ENCODE measurements at places on chromosomes 4 and X.
A peak's percentile ranks its signal among the peaks of the same experiment; 100 is the strongest.

DNA sequence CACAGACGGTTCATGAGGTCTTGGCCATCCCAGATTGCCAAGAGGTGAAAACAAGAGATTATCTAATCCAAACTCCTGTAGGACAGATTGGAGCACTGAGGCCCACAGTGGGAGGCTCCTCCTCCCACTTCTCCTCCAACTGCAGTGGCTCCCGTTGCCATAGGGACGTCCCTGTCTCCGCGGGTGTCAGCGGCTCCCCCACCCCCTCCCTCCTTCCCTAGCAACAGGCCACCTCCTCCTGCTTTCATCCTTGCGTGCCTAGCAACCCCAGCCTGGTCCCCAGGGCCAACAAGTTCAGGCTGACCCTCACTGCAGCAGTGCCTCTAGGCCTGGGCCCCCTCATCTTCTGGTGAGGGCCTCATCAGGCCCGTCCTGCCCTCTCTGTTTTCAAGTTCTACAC, 6.8 kb upstream of the IQSEC2 start:
- DNase-seq, result no peak

GRCh38 chrX:54495814-54496516, at the start of gene FGD1:
Gene FGD1 (minus strand): TSS chrX:54496234. CDS start chrX:54495432, 802 bp downstream.
- DNase-seq, result peak; percentile 25

DNA sequence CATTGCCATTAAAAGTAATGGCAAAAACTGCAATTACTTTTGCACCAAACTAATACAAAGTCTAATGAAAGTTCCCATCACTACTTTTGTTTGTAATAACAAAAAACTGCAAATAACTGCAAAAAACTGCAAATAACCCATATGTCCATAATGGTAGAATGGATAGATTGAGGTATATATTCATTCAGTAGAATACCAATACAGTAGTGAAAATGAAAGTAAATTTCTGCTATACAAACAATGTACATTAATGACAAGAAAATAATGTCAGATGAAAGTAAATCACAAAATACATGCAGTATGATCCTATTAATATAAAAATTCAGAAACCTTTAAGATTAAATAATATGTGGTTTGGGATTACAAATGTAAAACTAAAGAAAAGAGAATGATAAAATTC, 41.3 kb upstream of the CEP135 start:
- DNase-seq, result no peak

DNA sequence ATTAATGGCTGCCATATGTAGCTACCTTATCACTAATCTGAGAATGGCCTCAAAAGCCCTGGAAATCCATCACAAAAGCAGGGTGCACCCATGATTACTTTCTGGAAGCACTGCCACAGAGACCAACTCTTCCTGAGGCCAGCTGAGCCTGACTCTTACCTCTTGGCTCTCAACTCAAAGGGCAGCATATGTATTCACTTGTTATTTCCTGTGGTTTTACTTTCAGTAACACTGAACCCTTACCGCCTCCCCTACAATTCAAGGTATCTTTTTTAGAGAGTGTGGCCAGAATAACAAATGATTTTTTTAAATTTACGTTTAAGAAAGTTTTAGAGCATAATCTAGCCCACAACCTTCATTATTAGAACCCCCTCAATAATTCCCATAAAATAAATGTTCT, 434.9 kb downstream of the FSTL5 start:
- no peak for DNase-seq

GRCh38 chr4:145824463-145824862, 114.2 kb downstream of the ZNF827 start:
- no peak for DNase-seq

GRCh38 chr4:16225167-16225862, 956 bp downstream of the TAPT1 start:
- no peak for DNase-seq

DNA sequence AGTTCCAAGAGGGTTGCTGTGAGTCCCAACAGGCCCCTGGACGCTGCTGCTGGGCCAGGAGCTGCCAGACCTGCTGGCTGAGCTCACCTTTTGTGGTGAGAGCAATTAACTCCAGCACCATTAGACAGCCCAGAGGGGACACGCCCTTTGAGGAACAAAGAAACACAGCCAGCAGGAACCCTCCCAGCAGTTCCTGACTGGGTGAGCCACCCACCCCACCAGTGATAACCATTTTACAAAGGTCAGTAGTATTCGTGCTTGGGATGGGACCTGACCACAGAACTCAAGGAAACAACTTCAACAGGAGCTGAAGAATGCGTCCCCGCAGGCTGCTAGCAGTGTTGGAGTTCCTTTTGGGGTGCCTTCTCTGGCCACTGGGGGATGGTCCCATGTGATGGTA, 38.8 kb upstream of the AFAP1 start:
- DNase-seq, result no peak

DNA sequence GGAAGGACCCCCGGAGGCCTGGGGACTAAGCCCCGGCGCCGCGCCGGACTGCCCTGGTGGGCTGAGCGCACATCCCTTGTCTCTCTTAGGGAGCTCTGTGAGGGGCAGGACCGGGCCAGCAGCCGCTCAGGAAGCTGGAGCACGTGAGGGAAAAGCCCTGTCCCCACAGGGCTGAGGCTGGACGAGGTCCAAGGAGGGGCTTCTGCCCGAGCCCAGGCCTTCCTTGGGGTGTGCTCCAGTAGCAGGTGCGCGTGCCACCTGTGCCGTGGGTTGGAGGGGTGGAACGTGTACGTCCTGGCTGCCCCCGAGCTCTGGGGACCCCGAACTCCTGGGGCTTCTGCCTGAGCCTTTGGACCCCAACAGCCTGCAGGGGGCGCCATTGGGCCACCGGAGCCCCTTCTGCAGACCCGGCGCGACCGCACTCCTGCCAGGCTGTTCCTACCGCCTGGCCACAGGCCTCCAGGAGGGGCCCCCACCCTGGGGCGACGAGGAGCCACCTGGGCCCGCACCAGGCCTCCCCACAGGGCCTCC, 27.2 kb downstream of the TACC3 start:
- peak; percentile 71 for DNase-seq

GRCh38 chrX:101108284-101108683, 10.3 kb downstream of the CENPI start:
- DNase-seq, result no peak

- DNase-seq, result no peak
Measured at GRCh38 chr4:127857641-127858040, 23.1 kb upstream of the PLK4 start.

DNA sequence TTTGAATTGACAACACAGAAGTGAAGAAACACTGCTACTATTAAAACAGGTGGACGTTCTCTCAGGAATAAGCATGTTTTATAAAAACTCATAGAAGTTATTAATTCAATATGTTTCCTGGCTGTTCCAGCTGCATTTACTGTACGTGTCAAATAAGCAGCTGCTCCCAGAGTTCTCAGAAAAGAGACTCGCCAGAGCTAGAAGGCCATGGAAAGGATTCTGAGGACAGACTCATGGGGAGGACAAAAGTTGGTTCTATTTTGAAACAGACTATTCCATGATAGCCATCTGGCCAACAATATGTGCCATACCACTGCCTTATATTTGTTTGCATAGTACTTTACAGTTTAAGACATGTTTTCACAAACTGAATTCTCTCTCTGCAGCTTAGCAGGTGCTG, 136.5 kb downstream of the NR3C2 start:
- DNase-seq, result no peak

DNA sequence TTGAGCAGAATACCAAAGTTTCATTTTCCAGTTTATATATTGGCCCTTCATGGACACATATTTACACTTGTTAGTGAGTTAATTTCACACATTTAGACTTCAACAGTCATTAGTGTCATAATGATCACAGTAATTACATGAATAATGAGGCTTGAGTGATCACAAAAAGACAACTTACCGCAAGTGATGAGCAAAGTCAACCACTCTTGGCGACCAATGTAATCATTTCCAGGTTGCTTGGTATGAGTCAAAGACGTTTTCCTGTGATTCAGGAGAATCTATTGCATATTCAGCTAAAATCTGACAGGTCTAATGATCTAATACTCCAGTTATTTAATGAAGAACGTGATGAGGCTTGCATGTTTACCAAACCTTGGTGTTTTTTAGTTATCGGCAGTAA, 407.9 kb upstream of the TENM3 start:
- no peak for DNase-seq

- no peak for DNase-seq
Measured at GRCh38 chrX:3713937-3714434, 537 bp upstream of the PRKX start.

GRCh38 chr4:78878031-78878430, 61.2 kb downstream of the PAQR3 start:
- no peak for DNase-seq

GRCh38 chrX:83934220-83934619, 73.3 kb downstream of the CYLC1 start:
- no peak for DNase-seq

DNA sequence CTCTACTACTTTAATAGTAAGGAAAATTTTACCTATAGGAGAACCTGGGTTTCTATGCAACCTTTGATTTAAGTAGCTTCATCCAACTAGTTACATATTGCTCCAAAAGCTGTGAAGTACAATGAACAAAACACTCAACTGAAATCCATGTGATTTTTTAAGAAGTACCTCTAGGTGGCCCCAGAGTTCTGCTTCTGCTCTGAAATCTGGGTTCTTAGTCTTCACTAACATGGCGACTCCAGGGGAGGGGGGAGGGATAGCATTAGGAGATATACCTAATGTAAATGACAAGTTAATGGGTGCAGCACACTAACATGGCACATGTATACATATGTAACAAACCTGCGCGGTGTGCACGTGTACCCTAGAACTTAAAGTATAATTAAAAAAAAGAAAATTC, 73.4 kb upstream of the MAGEB2 start:
- no peak for DNase-seq

GRCh38 chrX:46140272-46140671, 404.9 kb downstream of the ZNF674 start:
- DNase-seq, result no peak

DNA sequence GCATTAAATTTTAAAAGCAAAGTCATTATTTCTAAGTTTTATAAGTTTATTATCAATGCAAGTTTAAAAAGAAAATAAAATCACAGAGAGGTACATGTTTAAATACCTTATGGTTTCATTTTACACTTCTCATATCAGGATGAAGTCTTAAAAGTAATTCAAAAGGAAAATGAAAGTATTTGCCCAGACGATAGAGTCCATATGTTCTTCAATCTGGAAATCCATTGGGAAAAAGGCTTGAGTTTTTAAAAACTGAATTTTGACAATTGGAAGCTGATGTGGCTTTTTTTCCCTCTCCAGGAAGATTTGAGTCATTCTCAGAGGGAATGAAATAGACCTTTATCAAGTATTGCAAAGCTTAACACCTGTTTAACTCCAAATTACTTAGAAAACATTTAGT, 37.1 kb downstream of the MAB21L2 start:
- DNase-seq, result no peak

DNA sequence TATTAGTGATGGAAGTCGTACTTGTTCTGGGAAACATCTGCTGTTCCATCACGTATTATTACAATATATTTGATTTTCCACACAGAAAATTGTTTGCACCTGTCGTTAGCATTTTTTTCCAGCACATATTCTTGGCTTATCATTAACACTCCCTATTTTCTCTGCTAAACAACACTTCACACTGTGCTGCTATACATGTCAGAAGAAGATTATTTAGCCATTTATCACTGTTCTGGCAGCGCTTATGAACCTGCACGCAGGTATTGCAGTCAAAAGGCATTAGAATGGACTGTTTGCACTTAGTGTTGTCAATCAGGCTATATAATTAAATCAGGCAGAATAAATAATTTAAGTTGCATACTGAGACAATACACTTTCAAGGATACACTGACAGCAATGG, 218.6 kb downstream of the CHM start:
- DNase-seq, result no peak

DNA sequence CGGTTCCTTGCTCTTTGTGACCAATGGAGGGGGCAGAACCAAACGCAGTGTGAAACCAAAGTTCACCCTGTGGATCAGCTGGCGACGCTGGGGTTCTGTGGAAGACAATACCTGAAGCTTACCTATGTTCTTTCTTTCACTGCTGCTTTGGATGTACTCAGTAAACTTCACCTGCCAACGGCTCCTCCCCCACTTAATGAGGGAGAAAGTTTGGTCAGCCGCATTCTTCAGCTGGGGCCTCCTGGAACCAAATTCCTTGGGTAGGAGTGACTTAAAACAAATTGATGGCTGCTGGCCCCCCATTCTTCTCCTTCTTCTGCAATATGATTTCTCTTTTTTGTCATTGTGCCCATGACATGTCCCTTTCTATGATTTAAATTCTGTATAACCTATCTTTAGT, 282.4 kb downstream of the ANK2 start:
- no peak for DNase-seq

DNA sequence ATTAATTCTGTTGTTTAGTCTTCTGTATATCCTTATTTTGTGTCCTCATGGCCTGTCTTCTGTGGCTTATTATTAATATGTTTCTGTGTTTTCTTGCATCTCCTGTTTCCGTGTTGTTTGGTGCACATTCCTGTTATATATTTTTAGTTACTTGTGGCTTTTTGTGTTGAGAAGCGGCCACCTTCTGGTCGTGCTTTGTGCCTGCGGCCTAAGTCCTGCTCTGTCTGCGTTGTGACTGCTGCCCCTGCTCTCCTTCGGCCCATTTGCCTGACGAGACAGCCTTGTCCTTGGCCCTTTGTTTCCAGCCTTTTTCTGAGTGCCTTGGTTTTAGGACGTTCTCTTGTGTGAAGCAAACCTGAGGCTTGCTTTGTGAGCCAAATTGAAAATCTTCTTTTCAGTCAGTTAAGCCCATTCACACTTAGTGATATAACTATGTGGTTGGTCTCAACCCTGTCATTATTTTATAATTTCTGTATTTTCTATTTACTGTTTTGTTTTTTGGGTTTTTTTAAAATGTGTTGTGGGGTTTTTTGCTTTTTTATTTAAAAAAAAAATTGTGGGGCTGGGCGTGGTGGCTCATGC, 43.8 kb downstream of the TNIP2 start:
- DNase-seq, result no peak

DNA sequence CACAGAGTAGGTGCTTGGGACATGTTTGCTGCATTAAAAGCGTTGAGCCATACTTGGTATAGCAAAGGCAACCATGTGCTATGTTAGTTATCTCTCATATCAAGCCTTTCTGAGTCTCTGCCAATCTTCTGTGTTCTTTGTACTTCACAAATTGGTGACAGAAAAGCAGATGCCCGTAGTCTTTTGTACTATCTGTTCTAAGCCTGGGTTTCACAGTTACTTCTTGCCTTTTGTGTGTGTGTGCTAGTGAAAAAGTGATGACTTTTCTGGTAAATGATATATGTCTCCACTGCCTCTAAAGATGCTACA, 16.1 kb upstream of the KLHL2 start:
- no peak for DNase-seq

GRCh38 chrX:134177527-134177926, 59.5 kb upstream of the CCDC160 start:
- no peak for DNase-seq

DNA sequence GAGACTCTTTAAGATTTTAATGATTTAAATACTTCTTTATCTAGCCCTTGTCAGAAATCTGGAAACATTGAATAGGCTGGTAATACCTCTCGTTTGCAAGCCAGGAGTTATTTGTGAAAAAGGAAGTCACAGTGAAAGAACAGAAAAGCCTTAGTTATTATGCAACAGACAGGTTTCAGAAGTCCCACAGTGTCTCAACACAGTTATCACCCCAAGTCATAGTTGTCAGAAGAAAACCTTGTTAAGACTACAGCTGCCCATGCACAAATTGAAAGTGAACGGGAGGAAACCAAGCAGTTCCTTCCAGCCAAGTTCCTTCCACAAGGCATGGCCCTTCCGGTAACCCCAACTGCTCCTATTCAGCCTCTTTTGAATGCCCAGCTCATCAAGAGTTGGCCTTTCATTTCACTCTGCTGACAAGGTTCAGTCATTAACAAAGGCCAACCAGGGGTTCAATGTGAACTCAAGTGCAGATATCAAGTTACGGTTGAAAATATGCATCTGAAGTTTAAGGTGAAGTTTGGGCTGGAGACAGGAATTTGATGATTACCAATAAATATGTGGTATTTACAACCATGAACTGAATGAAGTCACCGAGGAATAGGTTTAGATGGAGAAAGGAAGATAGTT, 15.6 kb downstream of the ALPK1 start:
- no peak for DNase-seq

Data from T-helper 1 cell (primary cell).